ENCODE measurements at places on chromosomes 6 and 20.
A peak's percentile ranks its signal among the peaks of the same experiment; 100 is the strongest.

DNA sequence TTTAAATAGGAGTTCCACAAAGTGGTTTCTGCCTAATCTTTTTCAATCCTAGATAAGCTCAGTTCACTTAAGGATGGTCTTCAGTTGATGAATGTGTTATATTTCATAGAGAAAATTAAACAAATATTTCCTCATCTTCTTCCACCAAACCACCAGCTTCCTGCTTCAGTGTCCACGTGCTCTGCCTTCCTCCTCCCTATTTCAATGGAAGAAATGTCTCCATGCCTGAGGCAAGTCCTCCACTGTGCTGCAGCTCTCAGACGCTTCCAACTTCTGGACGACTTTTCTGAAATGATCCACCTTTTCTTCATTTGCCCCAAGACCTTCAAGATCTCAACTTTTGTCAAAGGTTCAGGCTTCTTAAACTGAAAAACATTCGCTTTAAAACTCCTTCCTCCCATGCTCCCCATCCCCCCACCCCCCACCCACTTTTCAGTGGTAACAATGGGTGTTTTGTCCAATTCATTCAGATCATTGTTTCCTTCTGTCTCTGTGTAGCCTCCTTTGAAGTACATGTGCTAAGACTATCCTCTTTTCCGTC lies 25.3 kb upstream of the FABP7 start:
- no peak for DNase-seq

DNA sequence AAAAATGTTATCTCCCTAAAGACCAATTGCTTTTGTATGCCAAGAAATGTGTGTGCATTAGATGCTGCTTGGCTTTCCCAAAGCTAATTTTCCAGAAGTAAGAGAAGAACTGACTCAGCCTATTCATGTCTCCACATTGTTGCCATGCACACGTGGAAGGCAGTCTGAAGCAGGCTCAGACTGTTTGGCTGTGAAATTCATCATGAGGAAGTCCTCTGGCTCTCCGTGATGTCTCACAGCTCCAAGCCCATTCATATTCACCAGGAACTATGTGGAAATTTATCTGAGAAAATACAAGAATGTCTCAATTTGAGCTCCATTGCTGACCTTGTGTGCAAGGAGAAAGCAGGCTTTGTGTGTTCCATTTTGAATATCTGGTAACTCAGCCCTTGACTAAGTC lies 1022.2 kb upstream of the GJE1 start:
- DNase-seq: no peak

GRCh38 chr6:8237668-8238067 lies 135.3 kb upstream of the EEF1E1 start:
- no peak for DNase-seq

GRCh38 chr6:138201836-138202235 lies 16.5 kb downstream of the PBOV1 start:
- DNase-seq: no peak

GRCh38 chr6:12968839-12969558 lies 252.4 kb downstream of the PHACTR1 start:
- no peak for DNase-seq

- no peak for DNase-seq
Observed at GRCh38 chr6:7152462-7152861, 44.7 kb downstream of the RREB1 start.

DNA sequence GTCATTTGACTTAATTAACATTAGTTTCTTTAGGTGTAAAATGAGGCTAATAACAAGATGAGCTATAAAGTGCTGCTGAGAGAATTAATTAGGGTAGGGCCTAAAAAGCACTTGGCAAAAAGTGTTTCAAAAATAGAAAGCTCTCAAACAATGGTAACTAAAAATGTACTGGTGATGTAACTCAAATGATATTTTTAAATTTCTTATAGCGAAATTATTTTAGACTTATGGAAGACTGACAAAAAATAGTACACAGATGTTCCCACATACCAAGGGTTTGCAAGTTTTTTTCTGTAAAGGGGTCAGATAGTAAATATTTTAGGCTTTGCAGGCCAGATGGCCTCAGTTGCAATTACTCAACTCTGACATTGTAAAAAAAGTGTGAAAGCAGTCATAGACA lies 190.7 kb upstream of the UFL1 start:
- DNase-seq: no peak

DNA sequence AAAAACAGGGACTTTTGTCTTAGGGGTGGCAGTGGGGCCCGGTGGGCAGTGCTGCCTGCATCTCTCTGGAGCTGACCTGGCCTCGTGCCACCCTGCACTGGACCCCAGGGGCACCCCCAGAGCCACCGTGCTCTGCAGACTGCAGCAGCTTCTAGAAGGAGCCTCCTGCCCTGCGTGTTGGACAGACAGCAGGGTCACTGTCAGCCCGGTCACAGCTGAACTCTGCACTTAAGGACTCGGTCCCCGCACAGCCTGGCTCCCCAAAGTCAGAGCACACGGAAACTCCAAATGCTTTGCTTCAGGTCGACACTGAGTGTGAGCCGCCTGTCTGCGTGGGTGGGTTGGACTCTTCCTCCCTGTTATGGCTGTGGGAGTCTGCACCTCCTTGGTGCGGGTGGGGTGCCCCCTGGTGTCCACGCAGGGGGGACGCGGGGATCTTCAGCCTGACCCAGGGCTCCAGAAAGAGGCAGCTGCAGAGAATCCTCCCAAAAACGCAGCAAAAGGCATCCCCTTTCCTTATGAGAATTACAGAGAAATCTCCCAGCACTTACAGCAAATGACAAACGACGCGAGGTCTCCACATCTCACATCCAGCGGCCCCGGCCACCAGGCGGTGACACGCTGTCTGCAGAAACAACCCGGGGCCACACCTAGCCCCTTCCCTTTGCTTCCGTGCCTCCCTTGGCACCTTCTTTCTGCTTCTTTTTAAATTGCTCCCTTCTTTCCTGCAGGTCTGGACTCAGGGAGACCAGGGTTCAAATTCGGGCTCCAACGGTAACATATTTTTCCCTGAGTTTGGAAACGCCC lies 36.3 kb upstream of the DACT2 start:
- no peak for DNase-seq

DNA sequence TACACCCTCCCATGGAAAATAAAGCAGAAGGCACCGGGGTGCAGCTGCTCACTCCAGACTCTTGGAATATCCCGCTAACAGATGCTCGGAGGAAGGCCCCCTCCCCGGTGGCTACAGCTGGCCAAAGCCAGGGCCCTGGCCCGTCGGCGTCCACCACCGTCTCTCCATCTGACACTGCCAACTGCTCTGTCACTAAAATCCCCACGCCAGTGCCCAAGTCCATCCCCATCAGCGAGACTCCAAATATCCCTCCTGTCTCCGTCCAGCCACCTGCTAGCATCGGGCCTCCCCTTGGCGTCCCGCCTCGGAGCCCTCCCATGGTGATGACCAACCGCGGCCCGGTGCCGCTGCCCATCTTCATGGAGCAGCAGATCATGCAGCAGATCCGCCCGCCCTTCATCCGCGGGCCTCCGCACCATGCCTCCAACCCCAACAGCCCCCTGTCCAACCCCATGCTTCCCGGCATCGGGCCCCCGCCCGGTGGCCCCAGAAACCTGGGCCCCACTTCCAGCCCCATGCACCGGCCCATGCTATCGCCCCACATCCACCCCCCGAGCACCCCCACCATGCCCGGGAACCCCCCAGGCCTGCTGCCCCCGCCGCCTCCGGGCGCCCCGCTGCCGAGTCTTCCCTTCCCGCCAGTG lies 143.9 kb downstream of the SOBP start:
- DNase-seq: no peak

- no peak for DNase-seq
Observed at GRCh38 chr6:62974452-62974851, 236.8 kb upstream of the FKBP1C start.

DNA sequence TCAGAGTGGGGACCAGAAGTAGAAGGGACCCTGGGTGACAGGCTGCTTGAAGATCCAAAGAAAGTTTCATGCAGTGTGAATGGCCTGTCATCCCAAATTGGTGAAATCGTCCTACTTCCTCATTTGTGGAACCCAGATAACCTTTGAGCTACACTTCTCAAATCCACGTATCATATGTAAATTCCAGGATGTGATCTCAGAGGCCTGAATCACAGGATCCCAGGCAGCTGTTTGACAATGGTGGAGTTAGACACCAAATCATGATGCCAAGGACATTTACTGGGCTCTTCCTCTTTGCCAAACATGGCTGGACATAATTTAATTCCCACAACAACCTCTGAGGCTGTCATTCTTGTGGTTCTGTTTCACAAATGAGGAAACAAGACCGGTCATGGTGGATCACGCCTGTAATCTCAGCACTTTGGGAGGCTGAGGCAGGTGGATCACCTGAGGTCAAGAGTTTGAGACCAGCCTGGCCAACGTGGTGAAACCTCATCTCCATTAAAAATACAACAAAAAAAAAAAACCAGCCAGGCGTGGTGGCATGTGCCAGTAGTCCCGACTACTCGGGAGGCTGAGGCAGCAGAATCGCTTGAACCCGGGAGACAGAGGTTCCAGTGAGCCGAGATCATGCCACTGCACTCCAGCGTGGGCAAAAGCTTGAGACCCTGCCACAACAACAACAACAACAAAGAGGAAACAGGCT lies 39.9 kb upstream of the TTPAL start:
- no peak for DNase-seq

DNA sequence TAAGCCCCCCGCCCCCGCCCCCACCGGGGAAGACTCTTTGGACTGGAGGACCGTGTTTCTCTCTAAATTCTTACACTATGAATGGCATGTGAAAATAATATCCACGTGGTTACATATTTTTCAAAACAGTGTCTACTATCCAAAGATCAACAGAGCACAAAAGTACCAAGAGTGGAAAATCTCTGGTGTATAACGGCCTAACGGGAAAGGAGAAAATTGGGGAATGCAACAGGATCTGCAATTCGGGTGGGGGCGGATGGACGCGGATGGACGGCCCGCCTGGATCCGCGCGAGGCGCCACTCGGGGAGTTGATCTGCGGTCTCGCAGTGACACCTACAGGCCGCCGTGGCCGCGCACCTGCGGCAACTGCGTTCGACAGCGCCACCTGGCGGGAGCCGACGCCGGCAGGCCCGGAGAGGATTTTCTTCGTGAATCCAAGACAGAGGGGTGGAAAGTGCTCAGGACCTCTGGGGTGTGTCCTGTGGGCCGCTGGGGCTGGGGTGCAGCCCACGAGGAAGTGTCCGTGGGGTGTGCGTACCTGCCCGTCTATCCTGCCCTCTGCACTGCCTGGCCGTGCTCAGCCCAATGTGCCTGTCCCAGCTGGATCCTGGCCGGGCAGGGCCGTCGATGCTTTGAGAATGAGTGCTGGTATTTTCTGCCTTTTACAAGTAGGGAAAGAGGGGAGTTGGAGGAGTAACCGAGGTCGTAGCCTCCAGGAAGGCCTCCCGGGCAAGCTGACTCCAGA lies 18.6 kb downstream of the ANKRD60 start:
- DNase-seq: peak; percentile 57

DNA sequence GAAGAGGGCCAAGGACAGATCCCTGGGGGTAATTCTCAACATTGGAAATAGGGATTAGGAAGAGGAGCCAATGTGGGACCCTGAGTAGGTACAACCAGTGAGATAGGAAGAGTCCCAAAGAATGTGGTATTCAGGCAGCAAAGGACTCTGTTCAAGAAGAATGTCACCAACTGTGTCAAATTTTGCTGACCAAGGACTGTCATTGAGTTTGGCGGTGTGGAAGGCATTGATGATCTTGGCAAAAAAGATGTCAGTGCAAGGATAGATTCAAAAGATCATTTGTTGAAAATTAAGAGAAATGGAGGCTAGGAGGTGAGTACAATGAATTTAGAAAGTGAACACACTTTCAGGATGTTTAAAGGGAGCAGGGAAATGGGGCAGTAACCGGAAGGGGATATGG lies 82.4 kb upstream of the SUPT3H start:
- no peak for DNase-seq

DNA sequence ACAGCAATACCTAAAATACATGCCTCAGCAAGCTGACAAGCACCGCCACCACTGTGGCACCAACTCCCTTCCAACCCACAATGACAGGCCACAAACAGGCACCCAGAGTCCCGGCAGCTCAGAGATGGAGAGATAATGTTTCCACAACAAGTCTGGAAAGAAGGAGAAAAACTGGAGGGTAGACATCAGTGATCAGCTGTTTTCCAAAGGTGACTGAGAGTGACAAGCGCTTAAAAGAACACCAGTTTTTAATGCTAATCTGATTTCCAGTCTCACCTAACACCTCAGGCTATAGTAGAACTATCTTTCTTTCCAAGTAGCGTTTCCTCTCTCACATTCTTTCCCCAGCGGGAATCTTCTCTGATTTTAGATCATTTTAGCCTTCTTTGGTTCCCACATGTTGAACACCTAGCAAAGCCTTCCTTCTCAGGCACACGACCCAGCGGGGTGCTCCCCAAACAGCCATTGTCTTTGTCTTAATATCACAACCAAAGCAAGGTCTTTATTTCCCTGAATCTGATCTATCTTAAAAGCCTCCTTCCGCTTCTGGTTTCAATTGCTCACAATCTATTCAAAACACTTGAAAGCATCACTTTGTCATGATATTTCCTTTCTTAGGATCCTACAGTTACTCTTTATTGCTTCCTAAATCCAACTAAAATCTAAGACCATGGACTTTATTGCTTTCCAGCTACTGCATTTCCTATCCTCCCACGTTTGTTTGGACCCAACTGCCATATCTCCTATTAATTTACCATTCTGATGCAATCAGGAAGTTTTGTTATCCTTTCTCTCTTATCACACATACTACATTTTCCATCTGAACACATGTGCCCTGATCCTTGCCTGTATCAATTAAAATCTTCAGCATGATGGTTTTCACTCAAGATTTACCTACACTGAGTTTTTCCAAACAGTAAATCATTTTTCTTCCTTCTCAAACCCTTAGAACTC lies 282.7 kb downstream of the ADGB start:
- DNase-seq: no peak

DNA sequence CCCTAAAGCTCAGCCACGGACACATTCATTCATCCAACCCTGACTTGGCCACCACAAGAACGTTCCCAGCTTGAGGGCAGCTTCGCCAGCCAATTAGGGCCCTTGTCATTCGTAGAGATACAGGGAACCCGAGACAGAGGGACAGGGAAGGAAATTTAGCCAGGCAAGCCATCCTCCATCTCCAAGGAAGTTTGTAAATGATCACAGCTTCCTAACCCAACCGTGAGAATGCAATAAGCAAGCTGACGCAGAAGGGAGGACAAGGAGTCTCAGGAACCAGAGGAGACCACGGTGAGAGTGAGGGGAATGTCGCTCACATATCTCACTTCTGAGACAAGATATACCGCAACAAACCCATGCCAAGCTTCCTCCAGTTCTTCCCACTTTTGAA lies 1.4 kb downstream of the TRAM2 start:
- no peak for DNase-seq

GRCh38 chr6:161755080-161755479 lies 481.2 kb upstream of the AGPAT4 start:
- DNase-seq: no peak

DNA sequence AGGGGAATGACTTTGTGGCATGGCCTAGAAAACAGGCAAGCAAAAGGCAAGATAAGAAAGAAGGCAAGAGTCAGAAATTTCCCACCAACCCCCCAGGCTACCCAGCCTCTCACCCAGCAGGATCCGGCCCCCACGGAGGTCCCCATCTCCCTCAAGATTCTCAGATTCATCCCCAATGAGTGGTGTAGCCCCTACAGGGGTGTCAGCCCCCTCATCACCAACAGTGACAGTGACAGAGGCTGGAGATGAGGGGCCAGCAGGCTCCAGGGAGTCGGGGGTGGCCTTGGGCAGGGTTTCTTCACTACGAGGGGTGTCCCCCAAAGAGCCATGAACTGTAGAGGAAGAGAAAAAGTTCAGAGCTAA lies 1.0 kb downstream of the EHMT2 start:
- no peak for DNase-seq

- DNase-seq: no peak
Observed at GRCh38 chr6:20719980-20720379, 185.7 kb downstream of the CDKAL1 start.

Measured in H4 (cell line).